ENCODE measurements at places on chromosomes 2 and 18. TPM values are rescaled to one million over a fixed set of nuclear protein-coding genes. Genes with fewer than 3 reads are reported as not detected.

- no peak overlapping the region for H3K27ac ChIP-seq
- no peaks in the 10 kb centered on the region for H3K36me3 ChIP-seq
- peaks cover 81% of the 10 kb centered on the region for H3K27me3 ChIP-seq
- DNase-seq, result no peak
- H3K4me1 ChIP-seq, result peaks cover 21% of the 10 kb centered on the region
These were observed 2.4 kb upstream of the POU3F3 start for GRCh38 chr2:104851291-104852089.

- H3K4me1 ChIP-seq, result no peaks in the 10 kb centered on the region
- H3K4me3 ChIP-seq, result no peak overlapping the region
- no peaks in the 10 kb centered on the region for H3K27me3 ChIP-seq
These were observed 133.6 kb downstream of the FIGN start for GRCh38 chr2:163602196-163602595.

DNA sequence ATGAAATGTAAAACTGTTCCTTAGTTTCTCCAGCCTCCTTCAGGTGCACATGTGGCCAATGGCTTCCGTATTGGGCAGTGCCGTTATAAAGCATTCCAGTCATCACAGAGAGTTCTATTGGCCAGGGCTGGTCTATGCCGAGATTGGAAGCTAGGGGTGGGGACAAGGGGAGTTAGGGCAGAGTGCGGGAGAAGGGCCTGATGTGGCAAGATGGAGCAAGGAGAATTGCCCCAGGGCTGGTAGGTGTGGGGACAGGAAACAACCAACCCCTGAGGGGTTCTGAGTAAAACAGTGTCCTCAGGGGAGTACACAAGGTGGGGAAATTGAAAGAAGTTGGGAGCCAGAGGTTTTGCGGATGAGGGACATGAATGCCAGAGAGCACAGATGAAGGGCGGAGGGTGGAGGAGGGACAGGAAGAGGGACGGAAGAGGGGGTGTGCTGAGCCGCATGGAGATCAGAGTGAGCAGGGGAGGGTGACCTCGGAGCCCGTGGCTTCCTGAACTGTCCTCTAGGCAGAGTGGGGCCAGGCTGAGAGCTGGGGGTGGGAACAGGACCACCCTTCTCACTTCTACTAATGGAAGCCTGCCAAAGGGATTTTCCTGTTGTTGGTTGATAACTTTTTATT lies 9.1 kb upstream of the ATP6V1C2 start:
- H3K36me3 ChIP-seq, result no peaks in the 10 kb centered on the region
- peak; percentile 35 for DNase-seq
- peak overlapping the region; percentile 49 for H3K4me3 ChIP-seq
- peaks cover 13% of the 10 kb centered on the region for H3K4me1 ChIP-seq
- H3K27me3 ChIP-seq, result peaks cover 42% of the 10 kb centered on the region

DNA sequence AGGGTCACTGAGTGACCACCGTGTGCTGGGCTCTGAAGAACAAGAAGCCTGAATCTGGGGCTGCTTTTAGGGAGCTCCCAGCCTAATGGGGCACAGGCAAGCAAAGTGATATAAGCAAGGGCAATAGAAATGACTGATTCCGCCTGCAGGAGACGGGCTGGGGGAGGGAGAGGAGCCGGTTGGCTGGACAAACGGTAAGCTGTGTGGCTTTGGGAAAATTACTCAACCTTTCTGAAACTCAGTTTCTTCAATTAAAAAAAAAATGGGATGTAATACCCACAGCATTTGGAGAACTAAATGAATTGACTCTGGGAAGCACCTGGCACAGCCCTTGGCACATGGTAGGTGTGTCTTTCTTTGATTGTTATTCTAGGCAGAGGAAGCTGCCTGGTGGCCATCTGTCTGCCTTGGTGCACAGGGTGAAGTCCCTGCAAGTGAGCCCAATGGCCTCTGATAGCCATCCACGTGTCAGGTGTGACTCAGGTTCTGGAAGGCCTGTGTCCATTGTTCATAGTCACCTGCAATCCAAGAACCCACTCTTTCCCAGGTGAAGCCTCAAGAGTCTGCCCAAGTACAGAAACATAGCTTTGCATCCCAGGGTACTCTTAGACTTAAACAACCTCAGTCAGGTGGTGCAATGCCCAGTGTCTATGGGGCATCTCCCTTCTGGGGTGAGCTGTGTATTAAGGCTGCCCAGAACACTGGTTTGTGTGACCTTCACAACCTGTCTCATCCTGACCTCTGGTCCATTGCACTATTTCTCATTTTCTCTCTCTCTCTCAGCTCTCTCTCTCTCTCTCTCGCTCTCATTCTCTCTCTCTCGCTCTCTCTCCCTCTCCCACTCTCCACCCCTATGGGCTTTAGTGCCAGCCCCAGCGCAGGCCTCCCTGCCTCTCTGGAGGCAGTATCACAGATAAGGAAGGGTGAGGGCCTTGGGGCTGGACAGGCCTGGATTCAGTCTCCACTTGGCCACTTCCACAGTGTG lies 30.0 kb upstream of the NTSR2 start:
- H3K27me3 ChIP-seq, result peaks cover 9% of the 10 kb centered on the region
- H3K4me1 ChIP-seq, result no peaks in the 10 kb centered on the region
- DNase-seq, result no peak
- no peak overlapping the region for H3K27ac ChIP-seq
- H3K36me3 ChIP-seq, result no peaks in the 10 kb centered on the region

DNA sequence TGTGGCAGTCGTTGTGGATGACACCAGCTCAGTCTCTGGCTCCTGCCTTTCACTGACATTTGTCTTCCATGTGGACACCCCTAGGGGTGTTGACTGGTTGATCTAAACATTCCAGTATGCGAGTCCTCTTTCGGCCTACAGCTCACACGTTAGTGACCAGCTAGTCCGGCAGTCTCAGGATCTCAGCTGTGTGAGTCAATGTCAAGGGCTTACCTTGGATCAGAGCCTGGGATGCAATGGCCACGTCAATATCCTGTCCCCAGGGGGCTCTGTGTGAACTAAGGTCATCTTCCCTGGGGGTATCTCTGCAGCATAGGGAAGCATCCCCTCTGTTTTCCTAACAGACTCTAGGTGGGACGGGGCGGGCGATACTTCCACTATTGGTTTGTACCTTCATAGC lies 35.1 kb upstream of the YWHAQ start:
- H3K27me3 ChIP-seq, result peaks cover 32% of the 10 kb centered on the region
- no peaks in the 10 kb centered on the region for H3K36me3 ChIP-seq
- no peak for DNase-seq
- peaks cover 3% of the 10 kb centered on the region for H3K4me1 ChIP-seq

GRCh38 chr18:51603551-51603950 lies 406.1 kb upstream of the MEX3C start:
- DNase-seq, result no peak
- no peaks in the 10 kb centered on the region for H3K27me3 ChIP-seq
- no peak overlapping the region for H3K4me3 ChIP-seq
- H3K27ac ChIP-seq, result no peak overlapping the region
- no peaks in the 10 kb centered on the region for H3K4me1 ChIP-seq
- H3K36me3 ChIP-seq, result no peaks in the 10 kb centered on the region

GRCh38 chr2:206127656-206128055 lies 31.6 kb downstream of the NDUFS1 start:
- no peak overlapping the region for H3K27ac ChIP-seq
- H3K4me1 ChIP-seq, result no peaks in the 10 kb centered on the region
- no peak for DNase-seq
- peaks cover 20% of the 10 kb centered on the region for H3K36me3 ChIP-seq
- H3K4me3 ChIP-seq, result no peak overlapping the region

GRCh38 chr2:213429516-213429915 lies 145.3 kb downstream of the SPAG16 start:
- no peaks in the 10 kb centered on the region for H3K4me1 ChIP-seq
- H3K27me3 ChIP-seq, result no peaks in the 10 kb centered on the region
- H3K27ac ChIP-seq, result no peak overlapping the region

DNA sequence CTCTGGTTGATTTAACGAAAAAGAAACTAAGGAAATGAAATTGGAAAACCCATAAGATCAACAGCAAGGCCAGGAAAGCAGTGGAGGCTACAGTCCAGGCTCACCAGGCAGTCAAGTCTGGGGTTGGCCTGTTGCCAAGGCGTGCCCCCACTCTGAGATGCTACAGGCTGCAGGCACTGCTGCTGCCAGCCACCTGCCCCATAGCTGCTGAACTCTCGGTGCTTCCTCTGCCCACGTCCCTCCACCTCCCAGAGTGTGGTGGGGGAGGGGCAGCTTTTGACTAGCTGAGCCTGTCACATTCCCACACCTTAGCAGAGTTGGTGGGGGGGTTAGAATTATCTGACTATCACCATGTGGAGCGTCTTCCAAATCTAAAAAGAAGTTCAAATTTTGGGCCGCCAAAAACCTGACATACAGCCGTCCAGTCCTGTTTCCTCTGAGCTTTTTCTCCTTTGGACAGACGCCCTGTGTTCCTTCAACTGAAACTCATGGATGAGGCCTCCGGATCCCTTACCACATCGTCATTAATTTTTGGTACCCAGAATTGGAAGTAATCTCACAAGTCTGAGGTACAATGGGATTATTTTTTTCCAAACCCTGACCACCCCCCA lies 3.9 kb upstream of the SH3RF3 start:
- no peak overlapping the region for H3K4me3 ChIP-seq
- peaks cover 3% of the 10 kb centered on the region for H3K4me1 ChIP-seq
- no peaks in the 10 kb centered on the region for H3K36me3 ChIP-seq
- H3K27me3 ChIP-seq, result peaks cover 10% of the 10 kb centered on the region

DNA sequence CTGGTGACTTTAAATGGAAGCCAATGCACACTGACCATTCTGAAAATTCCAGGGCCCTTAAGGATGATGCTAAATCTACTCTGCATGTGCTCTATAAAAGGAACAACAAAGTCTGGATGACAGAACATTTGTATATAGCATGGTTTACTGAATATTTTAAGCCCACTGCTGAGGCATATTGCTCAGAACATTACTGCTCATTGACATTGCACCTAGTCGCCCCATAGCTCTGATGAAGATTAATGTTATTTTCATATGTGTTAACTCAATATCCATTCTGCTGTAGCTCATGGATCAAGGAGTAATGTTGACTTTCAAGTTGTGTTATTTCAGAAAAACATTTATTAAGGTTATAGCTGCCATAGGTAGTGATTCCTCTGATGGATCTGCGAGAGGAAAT lies 827.5 kb upstream of the CHAC2 start:
- peaks cover 4% of the 10 kb centered on the region for H3K4me1 ChIP-seq
- H3K27me3 ChIP-seq, result no peaks in the 10 kb centered on the region
- no peak for DNase-seq
- no peak overlapping the region for H3K27ac ChIP-seq
- no peaks in the 10 kb centered on the region for H3K36me3 ChIP-seq
- no peak overlapping the region for H3K4me3 ChIP-seq

DNA sequence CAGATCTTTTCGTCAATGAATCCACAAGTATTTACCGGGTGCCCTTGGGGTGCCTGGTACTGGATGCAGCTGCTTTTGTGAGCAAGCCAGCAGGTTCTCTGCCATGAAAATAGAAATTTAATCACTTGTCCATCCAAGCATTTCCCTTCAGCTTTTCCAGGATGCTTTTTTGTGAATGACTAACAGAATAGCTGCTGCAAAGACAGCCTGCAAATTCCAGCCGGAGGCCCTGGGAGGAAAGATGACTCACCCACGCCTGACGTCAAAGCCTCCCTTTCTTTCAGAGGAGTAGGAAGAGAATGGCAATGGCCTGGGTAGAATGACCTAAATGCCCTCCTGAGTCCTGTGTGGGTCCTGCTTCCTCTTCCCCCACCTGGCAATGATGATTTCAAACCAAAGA lies 111.9 kb downstream of the AP1S3 start:
- H3K27me3 ChIP-seq, result peaks cover 12% of the 10 kb centered on the region
- H3K27ac ChIP-seq, result no peak overlapping the region
- no peaks in the 10 kb centered on the region for H3K4me1 ChIP-seq
- no peak for DNase-seq
- H3K36me3 ChIP-seq, result no peaks in the 10 kb centered on the region

- no peak for DNase-seq
- H3K27me3 ChIP-seq, result no peaks in the 10 kb centered on the region
- peak overlapping the region; percentile 94 for H3K27ac ChIP-seq
- peaks cover 56% of the 10 kb centered on the region for H3K4me1 ChIP-seq
These were observed 32.7 kb downstream of the ZFP36L2 start for GRCh38 chr2:43193652-43194120.

- H3K4me3 ChIP-seq, result no peak overlapping the region
- no peaks in the 10 kb centered on the region for H3K27me3 ChIP-seq
- H3K27ac ChIP-seq, result no peak overlapping the region
- no peaks in the 10 kb centered on the region for H3K4me1 ChIP-seq
- peaks cover 63% of the 10 kb centered on the region for H3K36me3 ChIP-seq
These were observed 115.4 kb upstream of the CCDC195 start for GRCh38 chr2:224831530-224831929.

DNA sequence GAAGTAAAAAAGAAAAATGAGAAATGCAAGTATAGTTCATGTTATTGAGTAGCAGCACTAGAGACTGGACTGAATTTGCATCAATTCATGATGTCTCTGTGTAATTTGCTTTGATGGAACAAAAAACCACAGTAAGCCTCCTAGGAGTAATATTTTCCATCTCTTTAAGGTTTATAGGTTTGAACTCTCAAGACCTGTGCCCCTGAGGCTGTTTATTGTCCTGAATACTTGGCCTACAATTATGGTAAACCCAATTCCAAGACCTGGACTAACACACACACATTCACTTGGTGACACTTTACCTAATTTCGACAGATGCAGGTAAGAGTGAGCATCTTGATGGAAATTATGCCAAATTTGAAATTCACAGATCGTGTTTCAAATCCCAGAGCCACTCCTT lies 71.8 kb upstream of the ZNF521 start:
- no peaks in the 10 kb centered on the region for H3K4me1 ChIP-seq
- DNase-seq, result no peak
- no peak overlapping the region for H3K27ac ChIP-seq
- H3K36me3 ChIP-seq, result no peaks in the 10 kb centered on the region
- no peaks in the 10 kb centered on the region for H3K27me3 ChIP-seq

DNA sequence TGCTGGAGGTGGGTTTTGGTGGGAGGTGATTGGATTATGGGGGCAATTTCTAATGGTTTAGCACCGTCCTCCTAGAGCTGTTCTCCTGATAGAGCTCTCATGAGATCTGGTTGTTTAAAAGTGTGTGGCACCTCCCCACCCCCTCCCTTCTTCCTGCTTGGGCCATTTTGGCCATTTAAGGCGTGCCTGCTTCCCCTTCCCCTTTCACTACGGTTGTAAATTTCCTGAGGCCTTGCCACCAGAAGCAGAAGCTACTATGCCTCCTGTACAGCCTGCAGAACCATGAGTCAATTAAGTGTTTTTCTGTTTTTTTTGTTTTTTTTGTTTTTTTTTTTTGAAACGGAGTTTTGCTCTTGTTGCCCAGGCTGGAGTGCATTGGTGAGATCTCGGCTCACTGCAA lies 335.7 kb upstream of the HS6ST1 start:
- DNase-seq, result no peak
- no peak overlapping the region for H3K4me3 ChIP-seq
- peaks cover 28% of the 10 kb centered on the region for H3K27me3 ChIP-seq
- peaks cover 3% of the 10 kb centered on the region for H3K4me1 ChIP-seq
- H3K27ac ChIP-seq, result no peak overlapping the region
- H3K36me3 ChIP-seq, result no peaks in the 10 kb centered on the region

- no peaks in the 10 kb centered on the region for H3K36me3 ChIP-seq
- peaks cover 8% of the 10 kb centered on the region for H3K27me3 ChIP-seq
- H3K4me1 ChIP-seq, result peaks cover 3% of the 10 kb centered on the region
These were observed 571.0 kb upstream of the SALL3 start for GRCh38 chr18:78408623-78409022.

Gene WDR7
- total RNA-seq, result 43.1 TPM

Gene MPP4
- not detected for total RNA-seq

Gene C1GALT1C1L
- not detected for total RNA-seq

Gene ALPP
- not detected for total RNA-seq

Gene SIGLEC15
- not detected for total RNA-seq

Gene SRD5A2
- not detected for total RNA-seq

Gene AGAP1
- total RNA-seq, result 4.5 TPM

Gene GATA6
- 0.17 TPM for total RNA-seq

Gene SLC23A3
- total RNA-seq, result 4.7 TPM

Gene DDX18
- total RNA-seq, result 79.1 TPM

Gene TRMT61B
- 16.0 TPM for total RNA-seq

Gene MSGN1
- total RNA-seq, result not detected
